A549 treated with CORT108297 at 1 μM for 4 hours (cell line): ENCODE measurements at places on chromosomes 5 and 9. TPM values are rescaled to one million over a fixed set of nuclear protein-coding genes. Genes with fewer than 3 reads are reported as not detected.

The THBS4 gene
- 0.09 to 0.11 TPM (median 0.09 TPM) in 3 of 5 replicates, not detected in the others for total RNA-seq

The PCDHAC1 gene
- total RNA-seq, result 1.3 to 1.9 TPM (median 1.7 TPM) in 5 replicates

The DOCK8 gene
- total RNA-seq, result 0.23 to 0.76 TPM (median 0.32 TPM) in 5 replicates

The MYMK gene
- total RNA-seq, result not detected in 5 replicates

The IRX1 gene
- not detected in 5 replicates for total RNA-seq

The CYSRT1 gene
- total RNA-seq, result 2.7 to 5.0 TPM (median 4.3 TPM) in 5 replicates

The MOB3B gene
- total RNA-seq, result 6.6 to 8.7 TPM (median 7.1 TPM) in 5 replicates

The HACD4 gene
- total RNA-seq, result 0.99 to 1.2 TPM (median 1.1 TPM) in 5 replicates

The WHRN gene
- total RNA-seq, result 4.3 to 8.3 TPM (median 7.8 TPM) in 5 replicates

The PFN3 gene
- total RNA-seq, result not detected in 5 replicates

The PLPP7 gene
- 0.07 to 0.08 TPM in 2 of 5 replicates, not detected in the others for total RNA-seq

The ARSI gene
- total RNA-seq, result 30.7 to 50.7 TPM (median 44.2 TPM) in 5 replicates

The HTR1A gene
- total RNA-seq, result not detected in 5 replicates

The RMND5B gene
- total RNA-seq, result 23.3 to 32.7 TPM (median 31.0 TPM) in 5 replicates

The SPATA9 gene
- total RNA-seq, result not detected in 5 replicates

The KCNV2 gene
- not detected in 5 replicates for total RNA-seq

The PAEP gene
- 0.14 to 0.28 TPM (median 0.21 TPM) in 5 replicates for total RNA-seq

The F2R gene
- 37.1 to 56.0 TPM (median 52.0 TPM) in 5 replicates for total RNA-seq

The CCL21 gene
- not detected in 5 replicates for total RNA-seq

The FOXD4L4 gene
- total RNA-seq, result 0.04 to 0.14 TPM (median 0.08 TPM) in 4 of 5 replicates, not detected in the other

The NPR2 gene
- 4.6 to 7.4 TPM (median 6.1 TPM) in 5 replicates for total RNA-seq

The PLPPR1 gene
- not detected in 5 replicates for total RNA-seq

The TAF11L5 gene
- not detected in 5 replicates for total RNA-seq
